ENCODE measurements at places on chromosomes 12 and 14.

DNA sequence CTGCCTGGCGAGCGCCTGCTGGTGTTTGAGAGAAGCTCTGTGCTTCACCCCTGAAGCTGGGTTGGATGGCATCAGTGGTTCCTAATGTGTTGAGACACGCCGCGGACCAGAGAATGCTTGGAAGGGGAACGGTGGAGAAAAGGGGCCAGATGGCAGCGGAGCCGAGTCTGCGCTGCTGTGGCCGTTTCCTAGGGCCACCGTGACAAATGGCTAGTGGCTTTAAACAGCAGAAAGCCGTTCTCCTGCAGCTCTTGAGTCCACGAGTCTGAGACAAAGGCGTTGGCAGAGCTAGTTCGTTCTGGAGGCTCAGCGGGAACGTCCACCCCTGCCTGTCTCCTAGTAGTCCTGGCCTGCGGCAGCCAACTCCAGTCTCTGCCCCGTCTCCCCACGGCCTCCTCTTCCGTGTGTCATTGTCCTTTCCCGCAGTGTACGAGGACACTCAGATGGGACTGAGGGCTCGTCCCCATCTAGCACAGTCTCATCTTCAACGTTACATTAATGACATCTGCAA, 103.6 kb downstream of the ADGRD1 start:
- DNase-seq = no peak

- no peak for DNase-seq
These were observed 15.8 kb upstream of the HNF1A start for GRCh38 chr12:120962532-120963020.

DNA sequence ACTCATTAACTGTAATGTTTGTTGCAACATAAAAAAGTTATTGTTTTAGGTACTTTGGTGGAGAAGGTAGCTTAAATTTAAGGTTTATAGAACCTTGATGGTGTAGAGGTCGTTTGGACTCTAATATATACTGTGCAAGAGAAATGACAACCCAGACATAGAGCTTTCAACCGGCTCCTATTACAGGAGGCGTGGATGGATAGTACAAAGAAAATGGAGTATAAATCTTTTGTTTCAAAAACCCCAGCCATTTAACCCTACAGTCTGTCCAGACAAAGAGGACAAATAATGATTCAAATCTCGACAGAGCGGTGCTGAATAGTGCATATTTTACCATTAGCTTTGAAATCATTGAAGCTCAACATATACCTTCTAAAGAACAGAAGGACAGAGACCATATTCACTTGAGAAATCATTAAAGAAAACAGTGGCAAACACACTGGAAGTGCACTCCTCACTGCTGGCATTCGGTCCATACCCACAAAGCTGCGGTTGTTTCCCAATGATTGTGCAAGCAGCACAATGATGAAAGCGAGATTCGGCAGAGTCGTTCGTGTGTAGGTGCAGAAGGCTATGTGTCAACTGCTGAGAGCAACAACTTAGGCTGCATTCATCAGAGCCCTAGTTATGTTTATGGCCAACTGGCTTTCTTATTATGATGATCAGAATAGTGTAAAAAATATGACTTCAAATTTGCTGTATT, 688.6 kb downstream of the NOVA1 start:
- DNase-seq = no peak

DNA sequence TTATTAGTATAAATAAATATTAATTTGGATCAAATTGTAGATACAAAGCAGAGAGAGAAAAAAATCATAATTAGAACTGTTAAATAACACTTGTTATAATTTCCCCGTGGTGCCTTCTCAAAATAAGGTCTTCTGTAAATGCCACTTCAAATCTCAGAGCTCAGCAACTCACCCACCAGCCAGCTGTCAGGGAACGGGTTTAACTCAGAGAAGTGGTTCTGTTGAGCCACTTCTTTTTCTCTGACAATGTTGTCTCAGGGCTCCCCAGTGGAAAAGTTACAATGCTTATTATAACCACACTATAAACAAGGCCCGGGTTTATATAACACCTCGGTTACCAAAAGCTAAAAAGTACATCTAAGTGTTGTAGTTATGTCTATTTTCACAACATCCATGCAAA, 452.6 kb downstream of the GLT1D1 start:
- DNase-seq = no peak

DNA sequence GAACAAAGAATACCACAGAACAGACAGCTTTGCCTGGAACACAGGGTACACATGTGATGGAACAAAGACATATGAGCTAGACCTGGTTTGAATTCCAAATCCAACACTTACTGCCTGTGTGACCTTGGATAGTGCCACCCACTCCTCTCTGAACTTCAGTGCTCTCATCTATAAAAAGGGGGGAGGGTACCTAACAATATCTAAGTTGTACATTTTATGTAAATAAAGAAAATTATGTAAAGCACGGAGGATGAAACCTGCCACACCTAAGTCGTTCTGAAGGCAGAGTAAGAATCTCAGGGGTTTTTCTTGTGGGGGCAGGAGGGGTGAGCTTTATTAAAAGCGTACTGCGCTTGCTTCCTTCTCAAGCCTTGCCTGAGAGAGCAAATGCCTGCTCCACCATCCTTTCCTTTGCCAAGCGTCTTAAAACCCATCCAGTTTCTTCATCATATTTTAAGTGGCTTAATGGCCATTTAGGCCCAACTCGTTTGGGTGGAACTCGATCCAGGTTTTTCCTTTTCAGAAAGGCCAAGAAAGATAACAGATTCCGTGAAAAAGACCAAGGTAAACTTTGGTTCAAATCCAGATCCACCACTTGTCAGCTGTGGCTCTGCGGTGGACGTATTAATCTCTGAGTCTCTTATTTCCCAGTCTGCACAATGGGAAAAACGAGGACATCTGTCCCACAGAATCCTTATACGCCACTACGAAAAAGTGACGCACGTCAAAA, 946 bp downstream of the DDX24 start:
- DNase-seq = no peak

DNA sequence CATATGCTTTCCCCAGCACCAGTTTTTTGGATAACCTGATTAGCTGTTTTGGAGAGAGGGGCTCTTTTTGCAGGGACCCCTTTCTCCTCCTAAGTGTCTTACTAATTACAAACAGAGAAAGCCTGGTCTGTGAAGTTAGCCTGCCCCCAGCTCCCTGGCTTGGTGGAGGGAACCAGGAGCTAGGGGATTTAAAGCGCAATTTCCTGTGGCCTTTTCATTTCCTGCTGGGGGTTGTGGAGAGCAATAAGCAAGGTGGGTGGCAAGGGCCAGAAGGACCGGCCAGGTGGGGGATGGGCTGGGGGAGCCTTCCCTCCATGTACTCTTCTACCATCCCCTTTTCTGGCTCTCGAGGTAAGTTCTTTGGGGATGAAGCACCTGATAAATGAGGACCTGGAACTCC, 4.1 kb upstream of the CISTR start:
- no peak for DNase-seq

DNA sequence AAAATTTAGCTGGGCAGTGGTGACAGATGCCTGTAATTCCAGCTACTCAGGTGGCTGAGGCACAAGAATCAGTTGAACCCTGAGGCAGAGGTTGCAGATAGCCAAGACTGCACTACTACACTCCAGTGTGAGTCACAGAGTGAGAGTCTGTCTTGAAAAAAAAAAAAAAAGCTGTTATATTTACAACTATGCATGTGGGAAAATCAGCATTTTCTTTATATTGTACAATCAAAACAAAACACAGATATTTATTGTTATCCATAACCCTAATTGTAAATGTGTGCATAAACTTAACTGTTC, 12.5 kb downstream of the C1R start:
- DNase-seq = no peak

DNA sequence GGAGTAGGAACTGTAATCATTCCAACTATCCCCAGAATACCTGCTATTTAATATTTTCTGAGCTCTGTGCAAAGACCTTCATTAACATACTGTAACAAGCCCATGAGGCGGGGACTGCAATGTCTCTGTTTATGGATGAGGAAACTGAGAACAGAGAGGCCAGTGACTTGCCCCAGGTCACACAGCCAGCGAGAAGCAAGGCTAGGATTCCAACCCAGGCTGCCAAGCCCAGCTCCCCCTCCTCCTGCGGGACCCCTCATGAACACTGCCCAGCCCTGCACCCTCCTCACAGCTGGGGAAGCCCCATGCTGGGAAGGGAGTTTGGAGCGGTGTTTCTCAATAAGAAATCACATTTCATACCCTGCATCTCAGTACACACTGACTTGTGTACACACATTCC, 10.9 kb downstream of the HVCN1 start:
- DNase-seq = no peak

- no peak for DNase-seq
These were observed 352.6 kb downstream of the BMP4 start for GRCh38 chr14:53603994-53604393.

GRCh38 chr14:49931523-49931922, 38.6 kb downstream of the ARF6 start:
- no peak for DNase-seq

GRCh38 chr12:53765891-53766290, 14.1 kb upstream of the CISTR start:
- DNase-seq = no peak

GRCh38 chr14:56224229-56224628, 106.0 kb downstream of the PELI2 start:
- DNase-seq = no peak

GRCh38 chr14:87805315-87805723, 187.7 kb downstream of the GALC start:
- DNase-seq = no peak

DNA sequence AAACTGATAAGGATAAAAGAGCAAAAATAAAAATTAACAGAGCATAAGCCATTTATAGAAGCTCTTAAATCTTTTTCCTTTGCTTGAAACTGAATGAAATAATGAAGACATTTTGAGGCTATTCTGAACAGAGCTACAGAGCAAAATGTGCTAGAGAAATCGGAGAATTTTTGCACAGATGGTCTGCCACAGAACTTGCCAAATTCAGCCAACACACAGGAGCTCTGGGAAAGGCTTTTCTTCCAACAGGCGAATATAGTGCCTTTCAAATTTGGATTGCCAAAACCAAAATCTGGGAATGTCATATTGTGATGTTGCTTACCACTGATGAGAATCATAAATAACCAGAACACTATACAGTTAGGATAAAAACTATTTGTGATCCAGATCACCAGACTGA, 406.3 kb downstream of the RPL10L start:
- no peak for DNase-seq

- DNase-seq = no peak
These were observed 3.1 kb upstream of the LMO3 start for GRCh38 chr12:16608946-16609539.

DNA sequence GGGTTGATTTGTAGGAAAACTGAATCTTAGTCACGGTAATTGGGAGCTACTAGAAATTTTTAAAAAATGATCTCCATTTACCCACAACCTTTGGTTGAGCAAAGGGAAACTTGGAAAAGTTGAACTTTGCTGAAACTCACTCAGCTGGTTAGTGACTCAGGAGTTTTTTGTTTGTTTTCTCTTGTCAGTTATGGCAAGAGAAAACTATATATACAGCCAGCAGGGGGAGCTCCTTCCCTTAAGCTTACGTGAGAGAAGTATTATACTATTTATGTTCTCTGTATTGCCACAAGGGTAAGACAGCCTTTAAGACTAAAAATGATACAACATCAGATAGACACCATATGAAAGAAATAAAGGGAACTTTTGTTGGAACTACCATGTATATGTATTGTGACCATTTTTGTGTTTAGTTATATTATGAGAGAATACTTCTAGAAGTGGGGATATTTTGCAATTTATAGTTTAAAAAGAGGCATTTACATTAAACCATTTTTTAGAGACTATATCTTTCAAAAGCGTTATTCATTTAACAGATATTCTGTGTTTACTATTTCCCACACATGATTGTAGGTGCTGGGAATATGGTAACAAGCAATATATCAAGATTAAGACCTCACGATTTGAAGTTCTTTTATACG, 28.1 kb upstream of the TBC1D30 start:
- DNase-seq = peak; percentile 49

GRCh38 chr12:73106296-73106695, 834.1 kb downstream of the TRHDE start:
- DNase-seq = no peak

DNA sequence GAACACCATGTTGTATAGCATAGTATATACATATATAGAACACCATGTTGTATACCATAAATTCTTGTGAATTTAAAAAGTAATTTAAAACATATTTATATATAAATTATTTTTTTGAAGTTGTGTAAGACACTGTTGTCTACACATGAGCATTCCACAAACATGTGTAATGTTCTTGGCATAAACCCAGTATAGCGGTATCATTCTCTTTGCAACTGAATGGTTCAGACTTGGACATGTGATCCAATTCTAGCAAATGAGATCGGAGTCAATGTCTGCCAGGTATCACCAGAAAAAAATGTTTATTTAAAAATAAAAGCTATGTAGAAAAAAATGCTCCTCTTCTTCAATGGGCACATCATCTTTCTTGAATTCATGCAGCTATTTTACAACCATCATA, 33.9 kb downstream of the CEP290 start:
- no peak for DNase-seq

GRCh38 chr12:108975024-108975593, 45.8 kb downstream of the SVOP start:
- no peak for DNase-seq

DNA sequence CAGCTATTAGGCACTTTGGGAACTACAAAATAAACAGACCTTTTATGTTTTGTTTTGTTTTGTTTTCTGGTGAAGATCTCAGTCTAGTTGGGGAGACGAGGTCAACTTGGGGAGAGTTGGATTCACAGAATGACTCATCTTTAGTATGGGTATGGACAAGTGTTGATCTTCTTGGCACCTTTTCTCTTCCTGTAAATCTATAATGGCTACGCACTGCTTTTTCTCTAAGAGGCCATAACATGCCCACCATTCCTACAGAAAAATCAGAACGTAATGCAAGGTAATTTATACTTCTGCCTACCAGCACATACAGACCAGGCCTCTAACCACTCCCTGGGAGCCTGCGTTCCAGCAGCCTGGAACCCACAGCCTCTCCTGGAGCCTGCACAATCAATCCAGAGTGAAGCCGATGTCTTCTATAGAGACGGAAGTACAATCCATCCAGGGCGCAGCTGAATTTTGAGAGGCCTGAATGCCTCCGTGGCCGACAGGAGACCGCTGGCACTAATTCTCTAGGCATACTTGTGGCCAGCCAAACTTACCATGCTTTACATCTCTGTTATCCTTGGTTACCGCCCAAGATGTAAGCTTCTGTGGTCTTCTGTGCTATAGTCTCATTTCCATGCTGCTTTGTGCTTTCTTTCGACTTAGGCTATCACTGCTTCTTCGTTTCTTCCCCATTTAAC, 717 bp downstream of the PPHLN1 start:
- DNase-seq = no peak

GRCh38 chr12:24544368-24544767, 404.5 kb downstream of the BCAT1 start:
- no peak for DNase-seq

DNA sequence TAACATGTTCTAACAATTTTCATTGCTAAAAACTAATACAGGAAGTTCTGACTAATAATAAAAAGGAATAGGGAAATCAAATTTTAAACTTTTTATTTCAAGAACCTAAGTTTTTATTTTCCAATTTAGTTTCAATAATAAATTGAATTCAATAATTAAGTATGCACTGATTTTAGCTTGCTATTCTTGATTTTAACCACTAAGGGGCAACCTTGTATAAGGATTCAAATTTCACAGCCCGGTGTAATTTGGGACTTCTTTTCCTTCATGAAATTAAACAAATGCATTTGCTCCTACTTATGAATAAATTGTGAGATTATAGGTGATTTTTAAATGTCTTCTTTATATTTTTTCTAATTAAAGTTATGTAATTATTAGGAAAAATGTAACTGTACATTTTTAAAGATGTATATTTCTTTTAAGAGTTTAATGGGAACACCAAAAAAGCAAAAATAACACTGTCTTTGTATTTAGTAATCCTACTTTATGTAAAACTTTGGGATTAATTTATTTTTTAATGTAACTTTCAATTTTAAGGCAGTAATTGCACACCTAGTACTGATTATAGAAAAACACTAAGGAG, 241.4 kb upstream of the PDZRN4 start:
- no peak for DNase-seq

Data from CMK (cell line).